Hair follicular keratinocyte (primary cell): ENCODE measurements at places on chromosomes 6 and 20. TPM values are rescaled to one million over a fixed set of nuclear protein-coding genes. Genes with fewer than 3 reads are reported as not detected.

HLA-DOA gene
- total RNA-seq = under 0.01 and 0.11 TPM in 2 replicates

AVP gene
- total RNA-seq = not detected in 2 replicates

HSPA12B gene
- not detected in 2 replicates for total RNA-seq

OPRL1 gene
- 0.30 and 0.55 TPM in 2 replicates for total RNA-seq

CDC5L gene
- total RNA-seq = 14.3 and 16.0 TPM in 2 replicates

CAPN11 gene
- total RNA-seq = not detected in 2 replicates

GPSM3 gene
- total RNA-seq = 7.0 and 13.3 TPM in 2 replicates

BIRC7 gene
- total RNA-seq = not detected in 2 replicates

LPA gene
- total RNA-seq = not detected in 2 replicates

COL10A1 gene
- total RNA-seq = 0.08 and 48.8 TPM in 2 replicates

SSR1 gene
- total RNA-seq = 83.9 and 108 TPM in 2 replicates

CALHM4 gene
- total RNA-seq = not detected in 2 replicates

ULBP3 gene
- total RNA-seq = 4.5 and 4.6 TPM in 2 replicates

C6orf15 gene
- total RNA-seq = 0.16 TPM in 1 of 2 replicates, not detected in the other

E2F1 gene
- total RNA-seq = 3.2 and 5.3 TPM in 2 replicates

PSMB9 gene
- total RNA-seq = 26.6 and 31.1 TPM in 2 replicates

SMIM13 gene
- total RNA-seq = 7.6 and 8.3 TPM in 2 replicates

ENPP4 gene
- 0.08 TPM in 1 of 2 replicates, not detected in the other for total RNA-seq

DEFB119 gene
- total RNA-seq = not detected in 2 replicates

BRPF3 gene
- 2.5 and 4.3 TPM in 2 replicates for total RNA-seq

GMPR gene
- total RNA-seq = 0.04 TPM in 1 of 2 replicates, not detected in the other

INSM1 gene
- not detected in 2 replicates for total RNA-seq

LRRN4 gene
- total RNA-seq = 0.16 and 0.84 TPM in 2 replicates
